ENCODE measurements at places on chromosomes 7 and 10. TPM values are rescaled to one million over a fixed set of nuclear protein-coding genes. Genes with fewer than 3 reads are reported as not detected.

DNA sequence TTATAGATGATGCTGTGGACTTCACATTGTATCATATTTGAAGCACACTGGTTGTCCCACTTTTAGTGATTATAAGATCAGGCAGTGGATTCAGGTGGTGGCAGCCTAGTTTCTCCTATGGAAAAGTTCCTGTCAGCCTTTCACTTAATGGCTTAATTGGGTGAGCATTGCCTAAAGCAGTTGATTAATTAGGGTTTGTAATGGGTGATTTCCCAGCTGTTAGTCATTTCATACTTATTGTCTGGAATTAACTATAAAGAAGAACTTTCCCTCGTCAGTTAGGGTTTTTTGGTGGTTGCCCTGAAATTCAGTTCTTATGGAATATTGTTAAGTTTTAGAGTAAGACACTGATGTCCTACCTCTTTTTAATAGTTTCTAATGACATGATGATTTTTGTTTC lies 78.8 kb downstream of the SLC25A40 start:
- no peak for DNase-seq

DNA sequence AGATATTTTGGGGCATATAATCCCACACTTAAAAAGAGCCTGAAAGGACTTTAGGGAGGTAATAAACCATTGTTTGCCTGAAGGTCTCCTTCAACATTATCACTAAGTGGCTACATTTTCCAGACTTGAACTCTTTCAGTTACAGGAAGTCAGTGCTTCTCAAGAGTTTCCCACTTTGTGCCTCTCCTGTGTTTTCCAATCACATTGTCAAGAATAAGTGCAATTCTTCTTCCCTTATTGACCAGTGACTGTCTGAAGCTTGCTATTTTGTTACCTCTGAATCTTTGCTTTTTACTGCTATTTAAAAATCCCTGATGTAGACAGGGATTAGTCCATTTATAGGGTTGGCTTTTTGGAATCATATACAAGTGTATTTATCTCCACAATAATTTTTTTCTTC lies 346.7 kb upstream of the ANKRD30A start:
- no peak for DNase-seq

DNA sequence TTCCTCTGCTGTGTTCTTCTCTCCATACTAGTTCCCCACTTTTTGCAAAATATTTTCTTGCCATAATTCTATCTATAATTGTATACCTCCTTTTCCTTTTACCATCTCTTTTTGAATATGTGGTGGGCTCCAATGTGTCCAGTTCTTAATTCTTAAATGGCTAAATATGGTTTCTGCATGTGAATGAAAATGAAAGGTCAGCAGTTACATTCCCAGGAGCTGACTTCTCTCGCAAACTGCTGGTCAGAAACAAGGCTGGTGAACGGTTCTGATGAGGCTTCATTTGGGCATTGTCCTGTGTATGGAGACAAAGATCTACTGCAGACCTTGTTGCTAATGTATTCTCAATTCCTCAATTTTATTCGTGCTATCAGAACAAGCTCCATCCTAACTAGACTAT lies 309.2 kb downstream of the SNX13 start:
- DNase-seq, result no peak

GRCh38 chr10:86506062-86506461 lies 15.5 kb downstream of the WAPL start:
- no peak for DNase-seq

GRCh38 chr10:46106410-46107255 lies 60.6 kb upstream of the MSMB start:
- peak; percentile 89 for DNase-seq

GRCh38 chr10:30095631-30096422 lies 36.4 kb upstream of the JCAD start:
- DNase-seq, result no peak

DNA sequence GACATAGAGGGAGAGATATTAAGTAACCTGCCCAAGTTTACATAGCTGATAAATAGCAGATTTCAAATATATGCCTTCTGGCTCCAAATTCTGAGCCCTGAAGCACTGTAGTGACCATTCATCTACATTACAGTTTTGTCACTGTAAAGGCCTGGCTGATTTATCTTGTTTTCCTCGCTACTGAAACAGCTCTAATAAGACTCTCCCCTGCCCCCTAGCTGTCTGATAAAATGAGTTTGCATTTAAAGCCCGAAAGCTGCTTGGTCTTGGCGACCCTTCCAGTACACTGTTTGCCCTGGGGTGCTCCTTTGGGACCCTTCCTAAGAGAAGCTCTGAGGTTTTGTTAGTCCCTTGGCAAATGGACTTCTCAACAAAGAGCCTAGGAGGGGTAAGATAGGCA lies 59.7 kb upstream of the RAB11FIP2 start:
- no peak for DNase-seq

GRCh38 chr7:34081935-34082334 lies 176.6 kb downstream of the BMPER start:
- DNase-seq, result no peak

- no peak for DNase-seq
Measured at GRCh38 chr10:51910189-51910588, 210.8 kb upstream of the CSTF2T start.

- DNase-seq, result no peak
Measured at GRCh38 chr7:83769407-83769806, 120.5 kb upstream of the SEMA3E start.

- DNase-seq, result no peak
Measured at GRCh38 chr7:84251277-84251781, 56.7 kb upstream of the SEMA3A start.

GRCh38 chr10:30827531-30828120 lies 198.1 kb upstream of the LYZL2 start:
- DNase-seq, result no peak

GRCh38 chr7:151631570-151631952 lies 111.9 kb upstream of the RHEB start:
- DNase-seq, result no peak

The GBX1 gene
- not detected for total RNA-seq

The ZNF804B gene
- total RNA-seq, result not detected

The WDFY4 gene
- total RNA-seq, result 15.0 TPM

The CCDC3 gene
- total RNA-seq, result 119 TPM

The OR2A42 gene
- not detected for total RNA-seq
